Activated T-helper 1 cell treated with Interleukin-2 at 50 U/mL for 16 hours (primary cell): ENCODE measurements at places on chromosomes 3 and 15.

DNA sequence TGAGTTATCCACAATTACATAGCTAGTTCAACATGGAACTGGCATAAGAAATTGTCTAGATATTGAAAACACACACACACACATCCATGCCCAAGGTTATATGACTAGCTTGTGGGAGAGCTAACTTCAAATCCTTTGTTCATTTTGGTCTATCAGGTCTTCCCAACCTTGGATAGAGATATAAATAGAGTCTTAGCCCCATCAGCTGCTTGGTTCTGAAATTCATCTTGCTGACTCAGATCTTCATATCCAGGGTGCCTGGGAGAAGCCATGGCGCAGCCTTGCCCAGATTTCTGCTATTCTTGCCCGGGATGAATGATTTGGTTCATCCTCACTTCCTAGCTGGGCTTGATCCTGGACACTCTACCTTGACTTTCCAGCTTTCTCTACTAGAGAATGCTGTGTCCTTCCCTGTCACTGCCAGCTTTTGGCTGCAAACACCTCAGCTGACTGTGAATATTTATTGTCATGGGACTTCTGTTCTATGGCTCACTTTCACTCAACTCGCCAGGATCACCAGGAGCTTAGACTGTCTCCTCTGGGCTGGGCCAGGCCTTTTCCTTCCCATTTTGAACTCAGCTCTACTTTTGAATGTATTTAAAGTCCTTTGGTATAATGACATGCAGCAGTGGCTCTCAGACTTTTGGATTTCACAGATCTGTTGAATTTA lies 324.4 kb downstream of the AGBL1 start:
- no peak for DNase-seq

- DNase-seq: no peak
These were observed 41.3 kb downstream of the GLDN start for GRCh38 chr15:51382787-51383186.

- DNase-seq: no peak
These were observed 12.5 kb upstream of the IL16 start for GRCh38 chr15:81184188-81184587.

GRCh38 chr15:64460206-64460723 lies at the start of gene ZNF609:
ZNF609 (plus strand) TSS chr15:64460578; CDS start chr15:64499420, 38,842 bp downstream.
- DNase-seq: peak; percentile 75

GRCh38 chr3:162863579-162863978 lies 1367.0 kb downstream of the OTOL1 start:
- no peak for DNase-seq

GRCh38 chr15:81337713-81338157 lies 13.8 kb upstream of the STARD5 start:
- DNase-seq: no peak

DNA sequence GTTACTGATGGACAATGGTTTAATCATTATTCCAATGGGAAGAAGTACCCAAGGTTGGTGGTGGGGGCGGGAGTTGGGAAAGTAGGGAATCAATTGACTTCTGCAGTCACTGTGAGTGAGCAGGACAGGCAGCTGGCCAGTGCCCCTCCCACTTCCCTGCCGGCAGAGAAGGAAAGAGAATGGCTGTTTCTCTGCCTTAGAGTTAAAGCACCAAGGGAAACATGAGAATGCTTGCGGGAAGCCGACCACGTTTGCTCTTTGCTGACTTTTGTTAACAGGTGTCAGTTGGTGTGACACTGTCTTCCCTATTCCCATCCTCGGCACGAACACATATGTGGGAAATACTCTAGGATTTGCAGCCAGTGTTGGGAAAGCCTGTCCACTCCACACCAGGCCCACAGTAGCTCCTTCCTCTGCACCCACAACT lies 33.5 kb upstream of the MFSD1 start:
- DNase-seq: no peak

DNA sequence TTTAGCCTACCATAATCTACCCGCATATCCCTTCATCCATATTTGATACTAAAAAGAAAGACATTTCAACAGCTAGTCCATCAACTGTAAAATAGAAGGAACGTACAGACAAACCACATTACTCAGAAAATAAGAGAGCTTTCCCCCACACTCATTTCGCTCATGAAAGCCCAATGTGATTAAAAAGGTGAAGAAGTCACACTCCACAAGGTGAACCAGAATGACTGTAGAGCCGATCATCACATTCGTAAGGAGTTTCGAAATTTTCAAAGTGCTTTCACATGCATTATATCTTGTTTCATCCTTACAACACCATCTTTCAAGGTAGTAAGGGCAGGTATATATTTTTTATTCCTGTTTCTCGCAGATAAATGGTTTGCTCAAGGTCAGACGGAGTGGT lies 225.3 kb downstream of the FOXP1 start:
- no peak for DNase-seq

- DNase-seq: no peak
These were observed 119.4 kb upstream of the ROBO1 start for GRCh38 chr3:79887213-79887612.

GRCh38 chr15:60395276-60396011 lies 2.3 kb downstream of the ANXA2 start:
- no peak for DNase-seq

- peak; percentile 60 for DNase-seq
These were observed at the start of gene DUSP7 for GRCh38 chr3:52056521-52056967. DUSP7 (minus strand) TSS chr3:52056571; CDS start chr3:52056366, 205 bp downstream.

GRCh38 chr3:58544541-58544940 lies 7.6 kb upstream of the ACOX2 start:
- no peak for DNase-seq

GRCh38 chr3:45978006-45978761 lies 17.4 kb downstream of the FYCO1 start:
- peak; percentile 37 for DNase-seq

DNA sequence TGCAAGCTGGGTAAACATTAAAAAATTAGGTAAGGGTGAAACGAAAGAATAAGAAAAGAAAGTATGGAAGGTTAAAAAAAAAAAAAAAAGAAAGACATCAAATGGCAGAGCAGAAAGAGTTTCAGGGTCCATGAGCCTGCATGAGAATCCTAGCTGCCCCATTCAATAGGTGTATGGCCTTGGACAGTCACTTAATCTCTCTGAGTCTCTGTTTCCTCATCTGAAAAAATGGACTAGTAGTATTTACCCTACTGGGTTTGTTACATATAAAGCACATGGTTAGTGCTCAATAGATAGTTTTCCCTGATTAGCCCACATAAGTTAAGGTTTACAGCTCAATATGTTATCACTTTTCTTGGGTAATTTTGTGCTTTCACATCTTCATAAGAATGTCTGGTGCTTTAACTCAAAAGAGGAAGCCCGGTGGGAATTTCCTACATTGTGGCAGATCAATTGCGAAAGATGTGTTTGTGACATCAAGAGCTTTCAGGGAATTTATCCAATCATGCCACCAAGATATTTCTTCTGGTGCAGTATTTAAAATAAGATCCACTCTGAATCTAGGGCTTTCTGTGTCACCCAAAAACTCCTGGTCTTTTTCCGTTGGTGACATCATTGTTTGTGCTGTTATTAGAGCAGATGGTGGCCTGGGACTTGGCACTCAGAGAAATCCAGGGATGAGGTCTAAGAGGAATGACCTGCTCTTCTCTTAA lies 57.2 kb upstream of the UBE2E1 start:
- DNase-seq: no peak

DNA sequence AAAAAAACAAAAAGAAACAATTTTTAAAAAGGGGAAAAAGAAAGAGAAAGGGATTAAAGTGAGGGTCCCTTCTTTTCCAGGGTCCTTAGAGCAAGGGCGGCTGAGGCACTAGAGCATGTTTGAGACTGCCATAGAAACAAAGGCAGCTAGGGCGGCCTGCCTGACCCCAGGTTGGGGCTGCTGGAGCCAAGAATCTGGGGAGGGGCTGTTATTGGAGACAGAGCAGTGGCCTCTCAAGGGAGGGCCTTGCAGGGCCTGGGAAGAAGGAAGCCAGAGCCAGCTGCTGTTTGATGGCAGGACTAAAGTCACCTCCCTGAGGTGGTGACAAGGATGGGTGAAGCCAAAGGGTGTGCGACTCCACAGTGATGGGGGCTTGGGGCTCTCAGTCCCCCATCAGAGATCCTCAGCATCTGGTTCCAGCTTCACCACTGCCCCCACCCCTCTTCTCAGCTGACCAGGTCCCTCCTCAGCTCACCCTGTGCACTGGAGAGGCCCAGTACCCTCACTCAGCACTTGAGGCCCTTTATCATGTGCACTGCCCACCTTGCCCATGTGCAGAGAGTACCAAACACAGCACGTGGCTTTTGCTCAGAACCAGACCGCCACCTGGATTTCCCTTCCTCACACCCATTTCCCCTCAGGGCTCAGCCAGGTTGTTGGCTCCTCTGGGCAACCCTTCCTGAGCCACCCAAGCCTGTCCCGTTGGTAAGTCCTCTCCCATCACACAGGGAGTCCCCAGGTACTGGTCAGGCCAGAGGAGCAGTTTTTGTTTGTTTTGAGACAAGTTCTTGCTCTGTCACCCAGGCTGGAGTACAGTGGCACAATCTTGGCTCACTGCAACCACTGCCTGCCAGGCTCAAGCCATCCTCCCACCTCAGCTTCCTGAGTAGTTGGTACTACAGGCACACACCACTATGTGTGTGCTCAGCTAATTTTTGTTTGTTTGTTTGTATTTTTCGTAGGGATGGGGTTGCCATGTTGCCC lies 1.7 kb downstream of the TMEM89 start:
- no peak for DNase-seq

DNA sequence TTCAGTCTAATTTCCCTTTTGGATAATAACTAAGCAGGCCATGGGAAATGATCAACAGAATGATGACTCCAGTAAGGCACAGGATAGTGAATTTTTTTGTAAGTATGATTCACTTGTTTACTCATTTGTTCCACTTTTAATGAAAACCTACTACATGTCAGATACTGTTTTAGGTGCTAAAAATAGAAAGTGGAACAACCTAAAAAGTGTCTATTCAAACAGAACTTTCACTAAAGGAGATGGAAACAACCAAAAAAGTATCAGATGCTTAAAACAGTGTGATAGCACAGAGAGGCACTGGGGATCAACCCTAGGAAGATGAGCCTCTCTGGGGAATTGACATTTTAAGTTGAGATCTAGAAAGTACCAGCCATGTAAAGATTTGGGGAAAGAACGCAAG lies 11.1 kb downstream of the RYK start:
- no peak for DNase-seq

DNA sequence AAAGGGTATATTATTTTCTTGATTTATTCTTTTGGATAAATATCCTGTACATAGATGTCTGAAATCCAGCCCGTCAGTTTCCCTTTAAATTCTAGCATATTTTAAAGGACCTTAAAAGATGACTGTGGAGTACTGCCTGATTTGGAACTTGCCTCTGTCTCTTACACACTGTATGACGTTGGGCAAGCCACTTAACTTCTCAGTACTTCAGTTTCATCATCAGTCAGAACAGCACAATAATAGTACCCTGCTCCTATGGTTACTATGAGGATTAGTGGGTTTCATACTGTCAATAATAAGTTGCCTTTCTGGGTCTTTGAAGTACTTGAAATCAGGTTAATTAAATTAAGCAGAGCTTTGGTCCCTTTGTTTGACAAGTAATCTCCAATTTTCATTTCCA lies 374.3 kb downstream of the TIGIT start:
- no peak for DNase-seq

- no peak for DNase-seq
These were observed 5.6 kb upstream of the P2RY14 start for GRCh38 chr3:151283907-151284461.

DNA sequence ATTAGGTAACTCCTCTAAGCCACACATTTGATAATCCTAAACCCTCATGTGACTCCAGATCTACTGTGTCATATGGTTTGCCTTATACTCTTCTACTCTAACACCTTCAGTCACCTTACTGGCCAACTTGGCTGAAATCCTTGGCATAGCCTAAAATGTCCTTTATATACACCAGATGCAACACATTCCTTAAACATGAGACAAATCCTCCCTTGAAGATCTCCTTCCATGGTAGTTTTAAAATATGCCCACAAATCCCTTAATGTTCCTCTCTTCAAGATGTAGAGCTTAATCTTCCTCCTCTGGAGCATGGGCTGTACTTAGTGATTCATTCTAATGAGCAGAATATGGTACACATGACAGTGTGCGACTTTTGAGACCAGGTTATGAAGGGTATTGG lies 238.9 kb downstream of the SUCLG2 start:
- DNase-seq: no peak

GRCh38 chr3:197513953-197514785 lies 41.6 kb downstream of the BDH1 start:
- no peak for DNase-seq

GRCh38 chr15:37106490-37107001 lies 6.2 kb upstream of the MEIS2 start:
- DNase-seq: no peak

- DNase-seq: no peak
These were observed 44.4 kb downstream of the AQP9 start for GRCh38 chr15:58182460-58183163.

DNA sequence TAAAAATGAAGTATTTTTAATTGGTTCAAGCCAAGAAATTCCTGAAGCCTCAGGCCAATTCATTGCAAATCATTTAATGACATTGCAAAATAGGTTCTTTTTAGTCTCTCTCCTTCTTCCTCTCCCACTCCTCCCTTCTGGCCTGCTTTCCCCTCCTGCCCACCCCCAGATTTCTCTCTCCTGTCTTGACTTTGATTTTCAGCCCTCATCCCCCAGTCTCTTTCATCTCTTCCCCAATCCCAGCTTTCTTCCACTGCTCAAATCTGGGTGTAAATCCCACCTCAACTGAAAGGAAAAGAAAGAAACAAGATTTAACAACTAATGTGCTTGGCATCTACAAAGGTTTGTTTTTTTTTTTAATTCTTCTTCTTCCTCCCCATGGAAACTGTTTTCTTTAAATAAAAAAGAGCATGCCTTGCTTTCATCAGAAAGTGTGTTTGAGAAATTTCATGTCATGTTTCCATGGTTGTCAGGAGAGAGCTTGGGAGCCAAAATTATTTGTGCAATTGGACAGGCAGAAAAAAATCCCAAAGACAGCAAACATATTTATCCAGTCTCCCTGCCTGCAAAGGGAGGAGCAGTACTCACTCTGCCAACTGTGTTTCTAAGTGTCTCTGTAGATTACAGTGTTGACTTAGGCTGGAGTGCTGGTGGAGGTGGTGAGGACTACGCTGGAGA lies 50.4 kb downstream of the BOC start:
- DNase-seq: no peak

GRCh38 chr15:90402223-90402622 lies 14.2 kb downstream of the IQGAP1 start:
- no peak for DNase-seq

DNA sequence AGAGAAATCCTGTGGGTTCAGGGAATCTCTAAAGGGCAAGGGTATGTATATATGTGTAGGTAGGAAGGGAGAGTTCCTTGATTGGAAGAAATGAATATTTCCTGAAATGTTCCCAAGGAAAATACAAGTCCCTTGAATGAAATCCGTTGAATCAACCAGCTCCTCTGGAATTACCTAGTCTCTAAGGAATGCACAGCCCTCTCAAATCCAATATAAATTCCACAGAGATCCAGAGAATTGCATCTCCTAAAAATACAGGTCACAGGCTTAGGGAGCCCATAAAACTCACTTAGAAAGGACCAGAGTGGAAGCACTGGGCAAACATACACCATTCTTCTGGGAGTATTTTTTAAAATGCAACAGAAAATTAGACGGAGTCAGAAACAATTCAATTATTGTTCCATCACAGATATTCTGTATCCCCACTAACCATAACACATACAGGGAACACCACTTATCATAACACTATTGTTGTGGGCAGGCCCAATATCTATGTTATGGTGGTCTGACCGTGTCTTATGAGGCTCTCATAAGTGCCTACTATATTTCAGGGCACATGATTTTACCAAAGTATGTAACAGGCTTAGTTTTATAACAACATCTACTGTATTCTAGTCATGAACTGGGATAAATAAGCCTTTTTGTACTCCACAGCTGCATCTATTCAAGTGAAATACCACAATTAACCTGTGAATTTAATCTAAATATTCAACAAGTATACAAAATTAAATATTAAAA lies 43.7 kb downstream of the IGSF11 start:
- DNase-seq: no peak

GRCh38 chr3:149894205-149894604 lies 76.5 kb downstream of the PFN2 start:
- no peak for DNase-seq
